NCI-H748 treated with DMSO at 0.1 percent for 48 hours (cell line): ENCODE measurements at places on chromosomes 4 and X.

- DNase-seq, result no peak
Observed at GRCh38 chrX:45807572-45808425, 607.1 kb upstream of the DIPK2B start.

- DNase-seq, result no peak
Observed at GRCh38 chrX:52082578-52082977, 13.6 kb upstream of the MAGED4B start.

DNA sequence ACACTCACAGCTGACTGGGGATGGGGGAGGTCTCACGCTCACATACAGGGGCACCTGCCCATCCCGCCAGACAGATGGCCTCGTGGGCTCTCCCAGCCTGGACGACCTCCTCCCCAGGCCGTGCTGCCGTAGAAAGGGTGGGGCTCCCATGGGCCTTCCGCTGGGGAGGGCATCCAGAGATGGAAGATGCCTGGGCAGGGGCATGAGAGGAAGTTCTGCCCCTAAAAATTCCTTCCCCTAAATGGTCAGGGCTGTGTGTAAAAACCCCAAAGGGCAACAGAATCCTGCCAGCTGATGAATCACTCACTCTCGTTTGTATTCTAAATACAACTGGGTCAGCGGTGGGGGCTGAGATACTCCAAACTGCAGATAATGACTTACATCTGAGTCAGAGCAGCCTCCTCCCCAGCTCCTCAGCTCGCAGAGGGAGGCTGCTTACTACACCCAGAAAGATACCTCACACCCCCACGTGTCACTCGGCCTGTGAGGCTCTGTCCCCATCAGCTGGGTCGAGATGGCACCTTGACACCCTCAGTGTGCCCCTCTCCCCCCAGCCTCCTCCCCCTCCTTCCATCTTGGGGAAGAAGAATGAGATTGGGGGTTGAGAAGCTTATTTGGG is 10.1 kb downstream of the WDR1 start:
- DNase-seq, result no peak

GRCh38 chr4:62087706-62088105 is 887.6 kb downstream of the ADGRL3 start:
- DNase-seq, result no peak

DNA sequence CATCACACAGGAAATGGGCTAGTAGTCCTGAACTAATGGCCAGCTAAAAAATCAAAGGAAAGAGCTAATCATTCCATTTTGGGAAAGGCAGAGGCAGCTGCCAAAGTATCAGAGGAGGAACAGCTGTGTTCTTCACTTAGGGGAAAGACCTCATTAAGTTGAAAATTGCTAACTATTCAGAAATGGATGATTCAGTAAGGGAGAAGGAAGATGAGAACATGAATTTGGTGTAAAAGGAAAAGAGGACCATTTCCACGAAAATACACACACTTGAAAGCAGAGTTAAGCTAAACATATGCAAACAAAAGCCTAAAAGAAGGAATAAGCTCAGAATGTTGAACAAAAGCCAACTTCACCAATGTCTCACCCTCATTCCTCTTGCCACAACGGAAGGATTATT is 90.4 kb downstream of the PCDH19 start:
- no peak for DNase-seq
